IPS DF 6.9 (cell line): ENCODE measurements at places on chromosomes 1 and 21.

GRCh38 chr1:32898958-32899357 is 2.2 kb downstream of the TMEM54 start:
- peaks cover 14% of the 10 kb centered on the region for H3K27me3 ChIP-seq
- DNase-seq = no peak

GRCh38 chr1:44318097-44319088 is 36.7 kb downstream of the ERI3 start:
- H3K4me1 ChIP-seq = no peaks in the 10 kb centered on the region; the same call in 1 of the 2 replicates
- no peaks in the 10 kb centered on the region for H3K27me3 ChIP-seq
- H3K4me3 ChIP-seq = no peak overlapping the region
- peak; percentile 37 for DNase-seq

DNA sequence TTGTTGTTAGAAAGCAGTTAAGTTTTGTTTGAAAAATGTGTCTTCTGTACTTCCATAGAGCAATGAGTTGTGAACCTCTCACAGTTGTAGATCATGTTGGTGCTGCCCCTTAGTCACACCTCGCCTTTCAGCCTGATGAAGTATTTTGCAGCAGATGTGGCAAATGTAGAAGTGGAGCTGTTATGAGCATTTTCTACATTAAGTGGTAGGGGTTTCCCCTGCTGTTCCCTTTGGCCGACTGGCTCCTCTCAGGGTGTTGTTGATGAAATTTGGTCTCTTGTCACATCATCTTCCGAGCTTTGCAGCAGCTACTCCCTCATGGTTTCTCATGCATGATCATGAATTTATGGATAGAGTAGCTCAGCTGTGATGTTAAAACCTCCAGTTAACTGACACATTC is 33.6 kb upstream of the DENND1B start:
- no peak overlapping the region for H3K4me3 ChIP-seq
- no peaks in the 10 kb centered on the region for H3K36me3 ChIP-seq
- no peak overlapping the region for H3K27ac ChIP-seq
- H3K27me3 ChIP-seq = peaks cover 2% of the 10 kb centered on the region; the same call in 1 of the 2 replicates

- no peak overlapping the region for H3K27ac ChIP-seq
- H3K4me3 ChIP-seq = no peak overlapping the region
- DNase-seq = no peak
- H3K36me3 ChIP-seq = no peaks in the 10 kb centered on the region
These were observed 137.6 kb downstream of the MIS18A start for GRCh38 chr21:32141318-32141633.

GRCh38 chr1:169576241-169576934 is 9.9 kb downstream of the F5 start:
- no peaks in the 10 kb centered on the region for H3K36me3 ChIP-seq
- H3K4me1 ChIP-seq = no peaks in the 10 kb centered on the region
- DNase-seq = no peak
- no peak overlapping the region for H3K27ac ChIP-seq
- H3K4me3 ChIP-seq = no peak overlapping the region

- H3K4me3 ChIP-seq = peak overlapping the region; percentile 95
- H3K27ac ChIP-seq = no peak overlapping the region
- DNase-seq = no peak
- H3K27me3 ChIP-seq = no peaks in the 10 kb centered on the region
- no peaks in the 10 kb centered on the region for H3K36me3 ChIP-seq
- no peaks in the 10 kb centered on the region for H3K4me1 ChIP-seq
These were observed 1.0 kb downstream of the PDXK start for GRCh38 chr21:43719748-43720538.

DNA sequence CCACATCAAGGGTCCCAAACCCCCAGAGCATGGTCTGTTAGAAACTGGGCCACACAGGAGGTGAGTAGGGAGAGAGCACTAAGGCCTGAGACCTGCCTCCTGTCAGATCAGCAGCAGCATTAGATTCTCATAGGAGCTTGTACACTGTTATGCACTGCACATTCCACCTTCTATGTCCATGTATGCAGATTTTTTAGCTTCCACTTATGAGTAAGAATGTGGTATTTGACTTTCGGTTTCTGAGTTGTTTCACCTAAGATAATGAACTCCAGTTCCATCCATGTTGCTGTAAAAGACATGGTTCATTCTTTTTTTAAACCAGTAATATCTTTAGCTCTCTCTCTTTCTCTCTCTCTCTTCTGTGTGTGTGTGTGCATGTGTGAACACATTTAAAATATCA is 663 bp upstream of the GBP6 start:
- H3K27me3 ChIP-seq = no peaks in the 10 kb centered on the region
- H3K36me3 ChIP-seq = no peaks in the 10 kb centered on the region
- no peak overlapping the region for H3K27ac ChIP-seq
- DNase-seq = no peak
- no peak overlapping the region for H3K4me3 ChIP-seq
- H3K4me1 ChIP-seq = peaks cover 2% of the 10 kb centered on the region; the same call in 1 of the 2 replicates

DNA sequence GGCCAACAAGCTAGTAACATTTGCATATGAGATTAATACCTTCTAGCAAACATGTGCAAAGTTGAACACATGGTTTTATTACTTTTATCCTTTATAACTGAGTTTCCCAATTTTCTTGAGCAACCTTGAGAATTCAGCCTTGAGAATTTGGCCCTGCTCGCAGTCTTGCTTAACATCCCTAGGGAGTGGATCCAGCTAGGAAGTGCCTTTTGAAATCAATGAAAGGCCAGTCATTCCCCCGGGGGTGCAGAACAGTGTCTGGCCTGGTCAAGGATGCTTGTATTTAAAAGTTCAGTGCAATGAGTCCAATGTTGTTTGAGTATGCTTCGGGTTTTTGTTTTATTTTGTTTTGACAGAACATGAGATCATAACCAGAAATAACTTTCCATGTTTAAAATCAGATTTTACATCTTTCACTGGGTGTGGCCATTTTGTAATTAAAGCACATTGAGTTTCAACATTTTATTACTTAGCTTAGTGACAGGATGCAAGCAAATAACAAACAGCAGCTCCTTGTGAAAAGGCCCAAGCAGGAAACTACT is 16.7 kb downstream of the PALMD start:
- H3K27ac ChIP-seq = no peak overlapping the region
- no peaks in the 10 kb centered on the region for H3K27me3 ChIP-seq
- H3K4me1 ChIP-seq = peaks cover 3% of the 10 kb centered on the region; the same call in 1 of the 2 replicates
- no peak overlapping the region for H3K4me3 ChIP-seq
- H3K36me3 ChIP-seq = no peaks in the 10 kb centered on the region
- no peak for DNase-seq

- no peak overlapping the region for H3K27ac ChIP-seq
- H3K4me3 ChIP-seq = no peak overlapping the region
- no peaks in the 10 kb centered on the region for H3K4me1 ChIP-seq
- no peak for DNase-seq
- no peaks in the 10 kb centered on the region for H3K27me3 ChIP-seq
These were observed 89.8 kb upstream of the TMPRSS15 start for GRCh38 chr21:18493422-18493821.

DNA sequence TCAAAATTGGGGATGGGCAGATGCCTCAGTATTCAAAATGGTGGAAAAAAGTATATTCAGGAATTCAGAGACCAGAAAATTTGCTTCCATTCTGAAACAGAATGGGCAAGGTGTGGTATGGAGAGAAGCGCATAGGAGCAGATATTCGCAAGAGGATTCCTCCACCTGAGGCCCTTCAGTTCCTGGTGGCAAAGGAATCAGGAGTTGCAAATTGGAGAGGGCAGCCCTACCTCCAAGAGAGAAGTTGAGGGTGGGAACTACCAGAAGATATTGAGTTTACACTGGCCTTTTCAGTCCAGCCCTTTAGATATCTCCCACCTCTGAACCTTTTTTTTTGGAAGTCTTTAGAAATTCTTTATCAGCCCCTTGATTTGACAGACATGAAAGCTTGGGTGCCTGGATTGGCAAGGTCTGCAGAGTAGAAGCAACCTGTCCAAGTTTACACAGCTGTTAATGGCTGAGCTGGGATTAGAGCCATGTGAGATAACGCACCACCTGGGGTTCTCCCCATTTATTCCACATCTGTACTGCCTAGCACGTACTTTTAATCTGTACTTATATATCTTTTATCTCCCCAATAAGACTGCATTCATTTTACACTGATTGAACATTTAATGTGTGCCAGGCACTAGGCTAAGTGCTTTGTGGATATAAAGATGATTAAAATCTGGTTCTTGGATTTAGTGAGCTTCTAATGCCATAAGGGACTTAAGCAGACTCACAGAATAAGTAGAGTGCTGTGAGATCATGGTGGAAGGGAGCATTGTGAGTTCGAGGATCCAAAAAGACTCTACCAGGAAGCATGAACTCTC is 99.5 kb downstream of the NGF start:
- no peak overlapping the region for H3K4me3 ChIP-seq
- no peaks in the 10 kb centered on the region for H3K27me3 ChIP-seq
- no peaks in the 10 kb centered on the region for H3K36me3 ChIP-seq
- H3K27ac ChIP-seq = no peak overlapping the region
- no peak for DNase-seq

GRCh38 chr1:108084866-108085477 is 115.2 kb downstream of the SLC25A24 start:
- H3K36me3 ChIP-seq = no peaks in the 10 kb centered on the region
- no peaks in the 10 kb centered on the region for H3K4me1 ChIP-seq
- no peak overlapping the region for H3K4me3 ChIP-seq
- no peak for DNase-seq
- no peak overlapping the region for H3K27ac ChIP-seq
- H3K27me3 ChIP-seq = no peaks in the 10 kb centered on the region

DNA sequence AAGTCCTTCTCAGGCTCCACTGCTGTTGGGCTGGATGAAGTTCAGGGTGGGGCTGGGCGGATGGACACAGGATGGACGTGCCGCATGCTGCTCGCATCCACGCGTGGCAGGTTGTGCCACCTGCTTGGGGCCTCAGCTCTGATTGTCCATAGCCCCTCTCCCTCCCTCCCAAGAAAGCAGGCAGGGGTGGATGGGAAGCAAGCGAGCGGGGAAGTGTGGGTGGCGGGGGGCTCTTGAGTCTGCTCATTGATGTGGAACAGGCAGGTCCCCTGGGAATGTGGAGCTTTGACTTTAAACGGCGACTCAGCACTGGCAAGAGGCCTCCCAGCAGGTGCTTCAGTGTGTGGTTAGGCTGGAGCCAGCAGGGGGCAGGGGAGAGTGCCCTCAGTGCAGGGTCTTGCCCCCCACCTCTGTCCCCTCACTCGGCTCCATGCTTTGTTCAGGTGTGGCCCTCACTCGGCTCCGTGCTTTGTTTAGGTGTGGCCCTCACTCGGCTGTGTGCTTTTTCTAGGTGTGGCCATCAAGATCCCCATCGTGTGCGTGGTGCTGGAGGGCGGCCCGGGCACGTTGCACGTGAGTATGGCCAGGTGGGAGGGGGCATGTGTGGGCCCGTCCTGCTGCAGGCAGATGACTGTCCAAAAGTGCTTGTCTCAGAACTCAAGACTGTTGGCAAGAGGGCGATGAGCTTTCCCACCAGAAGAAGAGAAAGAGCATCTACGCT is 23.9 kb downstream of the TRPM2 start:
- H3K27ac ChIP-seq = no peak overlapping the region
- H3K27me3 ChIP-seq = no peaks in the 10 kb centered on the region
- 0 out of 2 replicates have a peak, but pooled peaks cover 1% of the 10 kb centered on the region for H3K4me1 ChIP-seq
- no peak for DNase-seq
- no peak overlapping the region for H3K4me3 ChIP-seq
- no peaks in the 10 kb centered on the region for H3K36me3 ChIP-seq

- no peak for DNase-seq
- peaks cover 1% of the 10 kb centered on the region; the same call in 1 of the 2 replicates for H3K4me1 ChIP-seq
- H3K4me3 ChIP-seq = no peak overlapping the region
- H3K27me3 ChIP-seq = no peaks in the 10 kb centered on the region
- no peaks in the 10 kb centered on the region for H3K36me3 ChIP-seq
- H3K27ac ChIP-seq = no peak overlapping the region
These were observed 188.3 kb downstream of the ASTN1 start for GRCh38 chr1:176976225-176976624.

DNA sequence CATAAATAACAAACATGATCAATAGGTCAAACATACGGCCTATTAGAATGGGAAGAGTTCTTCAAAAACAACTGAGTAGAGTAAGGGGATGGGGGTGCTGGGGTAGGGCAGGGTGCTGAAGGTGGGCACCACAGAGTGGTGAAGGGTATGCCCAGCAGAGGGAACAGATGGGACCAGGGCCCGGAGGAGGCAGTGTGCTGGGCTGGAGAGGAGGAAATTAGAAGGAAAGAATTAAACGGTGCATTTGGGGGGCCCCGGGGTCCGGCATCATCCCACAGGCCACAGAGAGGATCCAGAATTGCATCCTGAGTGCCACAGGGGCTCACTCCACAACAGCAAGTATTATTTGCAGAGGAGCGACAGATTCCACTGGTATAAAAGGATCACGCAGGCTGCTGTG is 94.5 kb downstream of the GLIS1 start:
- no peaks in the 10 kb centered on the region for H3K27me3 ChIP-seq
- H3K4me1 ChIP-seq = no peaks in the 10 kb centered on the region; the same call in 1 of the 2 replicates
- no peak for DNase-seq
- no peak overlapping the region for H3K27ac ChIP-seq
- H3K36me3 ChIP-seq = no peaks in the 10 kb centered on the region
- H3K4me3 ChIP-seq = no peak overlapping the region

- no peaks in the 10 kb centered on the region for H3K36me3 ChIP-seq
- H3K27ac ChIP-seq = no peak overlapping the region
- H3K27me3 ChIP-seq = no peaks in the 10 kb centered on the region
- peaks cover 3% of the 10 kb centered on the region for H3K4me1 ChIP-seq
- no peak overlapping the region for H3K4me3 ChIP-seq
These were observed 14.3 kb downstream of the SLC27A3 start for GRCh38 chr1:153789478-153790034.

GRCh38 chr1:75548721-75549480 is 62.0 kb downstream of the SLC44A5 start:
- H3K4me3 ChIP-seq = no peak overlapping the region
- no peaks in the 10 kb centered on the region for H3K27me3 ChIP-seq
- H3K27ac ChIP-seq = no peak overlapping the region
- H3K4me1 ChIP-seq = no peaks in the 10 kb centered on the region
- no peaks in the 10 kb centered on the region for H3K36me3 ChIP-seq
- DNase-seq = no peak

DNA sequence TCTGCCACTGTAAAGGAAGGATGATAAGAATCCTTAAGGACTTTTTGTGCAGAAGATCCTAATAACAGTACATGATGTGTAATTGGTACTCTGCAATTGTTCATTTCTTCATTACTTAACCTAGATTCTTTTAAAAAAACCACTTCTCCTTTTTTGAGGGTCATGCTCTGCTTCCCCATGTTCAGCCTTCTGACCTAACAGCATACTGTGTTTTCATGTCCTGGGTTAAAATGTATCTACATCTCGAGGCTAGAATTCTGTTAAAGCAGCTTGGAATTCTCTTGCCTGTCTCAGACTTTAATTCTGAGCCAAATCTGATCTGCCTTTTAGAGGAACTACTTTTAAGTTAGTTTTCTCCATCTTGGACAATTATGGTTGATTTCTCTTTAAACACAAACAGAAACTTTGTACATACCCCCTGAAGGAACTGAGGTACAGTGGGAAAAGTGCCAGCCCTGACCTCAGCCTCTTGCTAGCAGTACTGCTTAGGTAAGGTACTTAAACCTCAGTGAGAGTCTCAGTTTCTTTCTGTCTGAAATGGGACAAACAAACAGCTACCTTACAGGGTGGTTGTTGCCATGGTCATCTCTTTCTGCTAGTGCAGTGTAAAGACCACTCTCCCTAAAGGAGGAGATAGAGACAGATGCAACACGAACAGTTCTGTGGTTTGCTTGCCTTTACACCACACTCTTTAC is 103.2 kb upstream of the DYNLT5 start:
- peaks cover 3% of the 10 kb centered on the region for H3K4me1 ChIP-seq
- H3K36me3 ChIP-seq = no peaks in the 10 kb centered on the region
- no peaks in the 10 kb centered on the region for H3K27me3 ChIP-seq
- H3K4me3 ChIP-seq = no peak overlapping the region
